ENCODE measurements at places on chromosomes 16 and 17. TPM values are rescaled to one million over a fixed set of nuclear protein-coding genes. Genes with fewer than 3 reads are reported as not detected.

DNA sequence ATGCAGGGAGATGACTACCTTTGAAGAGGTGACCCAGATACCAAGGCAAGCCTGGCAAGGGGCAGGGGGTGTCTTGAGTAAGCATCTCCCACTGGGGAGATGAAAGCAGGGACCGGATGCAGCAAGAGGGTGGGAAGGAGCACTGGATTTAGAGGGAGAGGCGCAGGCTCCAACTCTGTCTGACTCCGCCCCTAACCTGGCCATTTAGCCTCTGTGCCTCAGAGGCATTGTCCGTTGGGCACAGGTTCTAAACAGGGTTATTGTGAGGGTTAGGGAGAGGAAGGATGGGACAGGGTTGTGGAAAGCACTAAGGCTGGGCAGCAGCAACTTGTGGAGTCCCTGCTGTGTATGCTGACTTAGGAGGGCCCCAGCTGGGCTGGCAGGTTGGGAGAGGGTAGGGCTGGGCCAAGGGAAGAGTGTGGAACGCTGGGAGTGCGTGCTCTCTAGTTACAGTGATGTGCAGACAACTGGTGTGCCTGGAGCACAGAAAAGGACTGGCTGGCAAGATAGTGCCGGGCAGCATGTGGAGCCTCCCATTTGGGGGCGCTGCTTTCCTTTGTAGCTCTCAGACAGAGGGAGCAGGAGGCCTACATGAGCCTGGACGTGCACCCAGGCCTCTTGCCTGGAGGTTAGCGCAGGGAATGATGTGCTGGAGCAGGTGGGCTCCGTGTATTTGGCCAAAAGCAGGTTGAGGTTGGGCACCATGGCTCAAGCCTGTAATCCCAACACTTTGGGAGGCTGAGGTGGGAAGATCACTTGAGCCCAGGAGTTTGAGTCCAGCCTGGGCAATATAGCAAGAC, 26.2 kb downstream of the TBX2 start:
- no peak for DNase-seq

GRCh38 chr17:3964203-3965117, at the start of gene ATP2A3:
Gene ATP2A3 (minus strand): TSS chr17:3964437. CDS start chr17:3964291, 146 bp downstream.
- peak; percentile 31 for DNase-seq

GRCh38 chr17:75524970-75525805, at the start of gene LLGL2:
Gene LLGL2 (plus strand): TSS chr17:75525697. CDS start chr17:75543427, 17,730 bp downstream.
- DNase-seq: peak; percentile 92

- DNase-seq: peak; percentile 4
Measured at GRCh38 chr16:50910736-50911100, 168.8 kb downstream of the CYLD start.

DNA sequence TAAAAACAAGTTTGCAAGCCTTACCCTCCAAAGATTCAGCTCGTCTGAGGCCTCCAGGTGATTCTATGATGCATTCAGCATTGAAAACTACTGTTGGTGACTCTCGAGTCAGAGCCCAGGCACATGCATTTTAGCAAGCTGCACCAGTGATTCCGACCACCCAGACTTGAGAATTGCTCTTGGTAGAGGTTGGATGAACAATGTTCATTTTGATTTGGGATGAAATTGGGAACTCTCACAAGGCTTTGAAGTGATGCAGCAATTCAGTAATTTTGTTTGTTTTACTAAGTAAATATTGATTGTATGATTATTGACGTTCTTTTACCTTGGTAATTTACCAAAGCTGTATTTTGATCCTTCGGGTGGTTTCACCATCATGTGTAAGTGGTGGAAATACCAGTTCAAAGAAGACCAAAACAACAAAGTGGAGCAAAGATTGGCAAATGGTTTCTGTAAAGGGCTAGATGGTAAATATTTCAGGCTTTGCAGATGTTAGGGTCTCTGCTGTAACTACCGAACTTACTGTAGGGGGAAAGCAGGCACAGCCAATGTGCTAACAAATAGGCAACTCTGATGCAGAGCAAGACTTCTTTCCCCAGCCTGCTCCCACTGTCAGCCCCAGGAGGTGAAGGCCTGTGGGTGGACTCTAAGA, 11.8 kb downstream of the ALDH3A2 start:
- DNase-seq: no peak

Gene HIC1
- total RNA-seq: 1.5 TPM

Gene HBM
- total RNA-seq: not detected

Gene GAST
- total RNA-seq: not detected
